ENCODE measurements at places on chromosomes 7 and 10. TPM values are rescaled to one million over a fixed set of nuclear protein-coding genes. Genes with fewer than 3 reads are reported as not detected.

The ITPRID1 gene
- total RNA-seq: not detected

- no peak overlapping the region for H3K4me3 ChIP-seq
- no peak overlapping the region for H3K27ac ChIP-seq
Measured at GRCh38 chr7:32659853-32660252, 164.6 kb downstream of the AVL9 start.

- H3K36me3 ChIP-seq: peaks cover 58% of the 10 kb centered on the region
- H3K4me1 ChIP-seq: peaks cover 14% of the 10 kb centered on the region
- no peak overlapping the region for H3K27ac ChIP-seq
- no peak for DNase-seq
- no peaks in the 10 kb centered on the region for H3K27me3 ChIP-seq
- H3K4me3 ChIP-seq: no peak overlapping the region
Measured at GRCh38 chr10:819326-819725, 112.2 kb downstream of the LARP4B start.

The C10orf67 gene
- total RNA-seq: 0.32 TPM

DNA sequence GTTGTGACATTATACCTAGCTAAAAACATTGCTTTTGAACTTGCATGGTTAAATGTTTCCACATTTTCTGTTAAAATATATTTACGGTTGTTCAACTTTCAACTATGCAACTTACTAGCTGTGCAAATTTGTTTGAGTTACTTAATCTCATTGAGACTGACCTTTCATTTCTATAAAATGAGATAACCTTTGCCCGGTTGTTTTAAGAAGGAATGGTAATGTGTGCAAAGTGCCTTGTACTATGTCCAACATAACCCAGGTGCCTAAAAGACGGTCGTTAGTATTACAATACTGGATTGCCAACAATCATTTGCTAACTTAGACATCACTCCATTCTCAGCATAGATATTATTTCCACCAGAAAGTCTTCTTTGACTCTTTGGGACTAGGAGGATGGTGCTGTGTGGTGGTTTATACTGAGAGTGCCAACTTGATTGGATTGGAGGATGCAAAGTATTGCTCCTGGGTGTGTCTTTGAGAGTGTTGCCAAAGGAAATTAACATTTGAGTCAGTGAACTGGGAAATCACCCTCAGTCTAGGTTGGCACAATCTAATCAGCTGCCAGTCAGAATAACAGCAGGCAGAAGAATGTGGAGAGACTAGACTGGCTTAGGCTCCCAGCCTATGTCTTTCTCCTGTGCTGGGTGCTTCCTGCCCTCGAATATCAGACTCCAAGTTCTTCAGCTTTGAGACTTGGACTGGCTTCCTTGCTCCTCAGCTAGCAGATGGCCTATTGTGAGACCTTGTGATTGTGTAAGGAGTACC lies 85.2 kb upstream of the PDSS1 start:
- no peaks in the 10 kb centered on the region for H3K4me1 ChIP-seq
- no peak for DNase-seq
- no peaks in the 10 kb centered on the region for H3K36me3 ChIP-seq
- H3K27me3 ChIP-seq: no peaks in the 10 kb centered on the region
- H3K4me3 ChIP-seq: no peak overlapping the region

The ACTL6B gene
- not detected for total RNA-seq

DNA sequence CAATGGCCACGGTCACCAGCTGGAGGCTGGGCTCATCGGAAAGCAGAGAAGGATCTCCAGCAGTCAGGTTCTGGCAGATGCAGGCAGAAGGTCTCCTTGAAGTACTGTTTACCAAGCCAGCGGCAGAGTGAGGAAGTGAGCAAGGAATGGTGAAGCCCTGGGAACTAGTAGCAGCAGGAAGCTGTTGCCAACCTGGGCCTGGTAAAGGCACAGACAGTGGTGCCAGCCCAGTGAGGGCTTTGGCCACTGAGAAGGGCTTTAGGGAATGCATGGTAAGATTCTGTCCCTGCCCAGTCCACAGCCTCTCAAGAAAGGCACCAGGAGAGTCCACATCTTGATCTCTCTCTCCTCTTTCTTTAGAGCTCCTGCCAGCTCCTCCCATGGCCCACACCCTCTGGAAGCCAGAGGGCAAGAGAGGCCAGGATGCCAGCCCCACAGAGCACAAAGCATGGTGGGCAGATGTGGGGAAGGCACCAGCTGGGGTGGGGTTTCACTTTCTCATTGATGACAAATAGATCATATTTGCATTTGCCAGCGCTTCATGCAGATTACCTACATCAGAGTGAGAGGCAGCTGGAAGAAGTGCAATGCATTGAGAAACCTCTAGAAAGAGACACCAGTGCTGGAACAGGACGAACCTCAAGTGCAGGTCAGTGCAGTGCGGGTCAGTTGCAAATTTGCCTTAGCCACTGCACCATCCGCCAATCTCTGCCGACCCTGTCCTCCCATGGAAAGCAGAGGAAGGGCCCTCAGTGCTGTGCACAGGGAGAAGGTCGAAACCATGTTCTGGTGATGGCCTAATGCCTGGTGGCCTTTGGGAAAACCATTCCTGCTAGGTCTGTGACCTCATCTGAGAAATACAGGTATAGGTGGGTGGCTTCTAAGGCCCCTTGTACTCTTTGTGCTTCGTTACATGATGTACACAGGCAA lies 667.8 kb upstream of the MKI67 start:
- no peaks in the 10 kb centered on the region for H3K27me3 ChIP-seq
- H3K4me3 ChIP-seq: no peak overlapping the region
- H3K27ac ChIP-seq: no peak overlapping the region
- DNase-seq: no peak
- no peaks in the 10 kb centered on the region for H3K4me1 ChIP-seq

GRCh38 chr10:121081306-121081705 lies 230.1 kb downstream of the WDR11 start:
- H3K36me3 ChIP-seq: no peaks in the 10 kb centered on the region
- no peak overlapping the region for H3K4me3 ChIP-seq
- DNase-seq: no peak
- H3K4me1 ChIP-seq: no peaks in the 10 kb centered on the region
- H3K27ac ChIP-seq: no peak overlapping the region
- no peaks in the 10 kb centered on the region for H3K27me3 ChIP-seq

The KIAA1217 gene
- 0.67 TPM for total RNA-seq

DNA sequence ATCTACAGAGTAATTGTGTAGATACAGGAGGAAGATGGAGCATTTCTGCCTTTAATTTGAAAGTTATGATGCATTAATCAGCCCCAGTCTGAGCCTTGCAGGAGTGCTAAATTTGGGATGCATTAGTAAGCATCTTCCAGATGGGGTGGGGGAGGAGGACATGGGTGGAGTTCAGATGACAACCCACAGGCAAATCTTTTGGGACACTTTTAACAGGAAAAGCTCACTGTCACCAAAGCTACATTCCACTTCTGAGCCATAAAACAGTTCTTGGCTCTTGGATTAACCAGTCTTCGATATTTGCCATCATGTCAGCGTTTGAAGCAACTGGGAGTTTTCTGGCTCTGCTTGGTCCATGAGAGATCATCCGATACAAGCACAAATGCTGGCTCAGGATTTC lies 121.1 kb downstream of the CXCL12 start:
- no peak overlapping the region for H3K27ac ChIP-seq
- H3K4me1 ChIP-seq: no peaks in the 10 kb centered on the region
- peaks cover 4% of the 10 kb centered on the region for H3K27me3 ChIP-seq
- no peak for DNase-seq

GRCh38 chr10:122636953-122637352 lies 62.7 kb downstream of the C10orf120 start:
- DNase-seq: no peak
- H3K36me3 ChIP-seq: no peaks in the 10 kb centered on the region
- no peaks in the 10 kb centered on the region for H3K4me1 ChIP-seq
- no peak overlapping the region for H3K4me3 ChIP-seq
- H3K27me3 ChIP-seq: peaks cover 7% of the 10 kb centered on the region

The UPK3B gene
- not detected for total RNA-seq

- peak overlapping the region; percentile 88 for H3K4me3 ChIP-seq
- H3K36me3 ChIP-seq: peaks cover 4% of the 10 kb centered on the region
- H3K27me3 ChIP-seq: no peaks in the 10 kb centered on the region
- H3K27ac ChIP-seq: peak overlapping the region; percentile 91
- H3K4me1 ChIP-seq: peaks cover 71% of the 10 kb centered on the region
Measured at GRCh38 chr10:132540456-132540855, 2.9 kb downstream of the INPP5A start.

- H3K36me3 ChIP-seq: no peaks in the 10 kb centered on the region
- H3K27me3 ChIP-seq: no peaks in the 10 kb centered on the region
- DNase-seq: no peak
- no peak overlapping the region for H3K4me3 ChIP-seq
Measured at GRCh38 chr7:150968056-150968733, 9.9 kb downstream of the KCNH2 start.

The TYW1B gene
- 1.6 TPM for total RNA-seq

- DNase-seq: no peak
- H3K27me3 ChIP-seq: peaks cover 11% of the 10 kb centered on the region
- H3K36me3 ChIP-seq: no peaks in the 10 kb centered on the region
- H3K4me3 ChIP-seq: no peak overlapping the region
Measured at GRCh38 chr7:34850681-34851080, 186.6 kb downstream of the DPY19L1 start.

GRCh38 chr7:18429547-18429946 lies 66.0 kb upstream of the HDAC9 start:
- no peak overlapping the region for H3K27ac ChIP-seq
- no peak for DNase-seq
- no peaks in the 10 kb centered on the region for H3K36me3 ChIP-seq
- no peaks in the 10 kb centered on the region for H3K27me3 ChIP-seq
- H3K4me3 ChIP-seq: no peak overlapping the region
- H3K4me1 ChIP-seq: no peaks in the 10 kb centered on the region

The ZSWIM8 gene
- 30.0 TPM for total RNA-seq

The AGAP9 gene
- total RNA-seq: 3.4 TPM

DNA sequence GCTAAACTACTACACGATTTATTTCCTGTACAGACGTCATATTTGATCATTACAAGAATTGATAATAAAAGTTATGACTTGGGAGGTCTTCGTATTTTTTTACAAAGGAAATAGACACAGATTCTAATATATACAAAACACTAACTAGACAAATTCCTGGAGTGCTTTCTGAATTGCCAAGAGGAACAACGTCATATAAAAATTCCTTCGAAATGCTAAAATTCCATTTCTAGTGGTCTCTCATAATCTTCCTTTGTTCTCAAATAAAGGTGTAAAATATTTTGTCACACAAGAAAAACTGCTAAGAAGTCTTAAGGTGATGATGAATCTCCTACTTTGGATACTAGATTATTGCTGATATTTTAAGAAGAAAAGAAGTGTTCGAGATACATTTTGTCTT lies 85.4 kb downstream of the CDK6 start:
- no peak for DNase-seq
- no peaks in the 10 kb centered on the region for H3K27me3 ChIP-seq
- peaks cover 53% of the 10 kb centered on the region for H3K4me1 ChIP-seq
- peaks cover 43% of the 10 kb centered on the region for H3K36me3 ChIP-seq
- no peak overlapping the region for H3K4me3 ChIP-seq

The SGCE gene
- total RNA-seq: not detected

DNA sequence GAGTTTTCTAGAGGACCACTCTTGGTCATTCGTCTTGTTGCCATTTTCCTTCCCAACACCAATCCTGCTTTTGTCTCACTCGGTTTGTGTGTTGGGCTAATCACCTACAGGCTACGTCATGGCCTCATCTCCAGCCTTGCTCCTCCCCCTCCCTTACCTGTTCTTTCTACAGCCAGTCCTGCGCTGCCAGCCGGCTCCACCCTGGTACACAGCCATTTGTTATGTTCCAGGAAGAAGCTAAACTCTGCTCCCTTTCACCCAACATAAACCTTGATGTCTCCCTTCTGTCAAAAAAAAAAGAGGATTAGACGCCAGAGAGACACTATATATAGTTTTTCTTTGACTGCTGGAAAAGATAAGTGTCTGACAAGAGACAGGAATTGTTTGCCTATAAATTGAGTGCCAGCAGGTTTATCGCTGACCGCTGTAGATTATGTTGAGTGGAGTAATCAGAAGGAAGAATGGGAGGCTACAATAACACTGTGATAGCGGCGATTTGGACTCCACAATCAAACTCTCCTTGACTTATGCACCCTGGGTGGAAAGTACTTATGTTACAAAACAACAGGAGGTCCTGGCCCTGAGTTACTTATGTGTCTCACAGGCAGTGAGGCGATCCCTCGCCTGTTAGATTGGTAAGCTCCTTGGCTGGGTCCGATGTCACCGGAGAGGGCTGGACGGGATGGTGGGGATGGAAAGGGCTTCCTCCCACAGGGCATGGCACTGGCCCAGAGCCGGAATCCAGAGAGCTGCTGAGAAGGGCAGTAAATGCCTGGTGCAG lies 171.3 kb upstream of the BMPER start:
- H3K36me3 ChIP-seq: no peaks in the 10 kb centered on the region
- no peaks in the 10 kb centered on the region for H3K27me3 ChIP-seq
- H3K4me3 ChIP-seq: no peak overlapping the region
- no peaks in the 10 kb centered on the region for H3K4me1 ChIP-seq

DNA sequence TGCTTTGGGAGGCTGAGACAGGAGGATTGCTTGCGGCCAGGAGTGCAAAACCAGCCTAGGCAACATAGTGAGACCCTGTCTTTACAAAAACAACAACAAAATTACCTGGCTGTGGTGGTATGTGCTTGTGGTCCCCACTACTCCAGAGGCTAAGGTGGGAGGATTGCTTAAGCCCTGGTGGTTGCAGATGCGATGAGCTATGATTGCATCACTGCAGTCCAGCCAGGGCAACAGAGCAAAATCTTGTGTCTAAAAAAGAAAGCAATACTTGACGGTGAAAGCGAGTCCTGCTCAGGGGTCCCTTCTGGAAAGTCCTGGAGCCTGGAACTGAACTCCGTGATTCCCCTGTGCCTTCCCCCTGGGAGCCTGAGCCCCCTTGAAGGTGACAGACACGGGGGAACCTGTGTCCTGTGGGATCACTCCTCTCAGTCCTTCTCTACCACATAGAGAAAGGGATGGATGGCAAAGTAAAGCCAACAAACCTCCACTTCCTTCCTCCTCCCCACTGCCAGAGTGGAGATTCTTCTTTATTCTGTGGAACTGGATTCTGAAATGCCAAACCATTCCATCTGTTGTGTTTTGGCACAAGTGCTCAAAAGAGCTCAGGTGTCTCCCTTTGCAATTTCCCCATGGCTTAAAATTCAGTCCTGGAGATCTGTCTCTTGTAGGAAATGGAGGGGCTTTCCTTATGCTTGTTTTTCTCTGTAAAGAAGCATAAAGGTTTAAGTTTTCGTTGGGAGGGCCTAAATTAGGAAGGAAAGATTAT lies 50.6 kb downstream of the KIAA1217 start:
- no peak overlapping the region for H3K4me3 ChIP-seq
- no peaks in the 10 kb centered on the region for H3K4me1 ChIP-seq
- no peak overlapping the region for H3K27ac ChIP-seq
- no peaks in the 10 kb centered on the region for H3K27me3 ChIP-seq
- DNase-seq: no peak
